CD4-positive, alpha-beta T cell treated with Interleukin-15 for 1 hour (primary cell): ENCODE measurements at places on chromosomes 3 and 15.
A peak's percentile ranks its signal among the peaks of the same experiment; 100 is the strongest.

GRCh38 chr3:60898321-60898720, 352.9 kb downstream of the FHIT start:
- no peak for DNase-seq

DNA sequence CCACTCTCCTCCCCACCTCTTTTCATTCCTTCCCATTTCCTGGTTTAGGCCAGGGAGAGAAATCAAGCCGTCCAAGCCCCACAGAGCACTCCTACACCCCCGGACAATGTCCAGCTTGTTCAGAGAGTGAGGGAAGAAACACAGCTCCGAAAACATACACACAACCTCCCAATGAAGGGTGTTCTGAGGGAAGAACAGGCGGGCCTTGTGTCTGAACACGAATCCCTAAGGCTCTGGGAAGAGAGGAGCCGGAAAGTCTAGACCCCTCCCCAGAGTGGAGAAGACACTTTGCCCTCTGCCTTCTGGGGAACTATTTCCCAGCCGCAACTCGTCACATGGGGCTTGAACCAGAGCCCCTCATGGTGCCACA, 30.5 kb downstream of the ACAN start:
- DNase-seq, result no peak

- no peak for DNase-seq
Observed at GRCh38 chr3:171654809-171655208, 155.5 kb downstream of the PLD1 start.

DNA sequence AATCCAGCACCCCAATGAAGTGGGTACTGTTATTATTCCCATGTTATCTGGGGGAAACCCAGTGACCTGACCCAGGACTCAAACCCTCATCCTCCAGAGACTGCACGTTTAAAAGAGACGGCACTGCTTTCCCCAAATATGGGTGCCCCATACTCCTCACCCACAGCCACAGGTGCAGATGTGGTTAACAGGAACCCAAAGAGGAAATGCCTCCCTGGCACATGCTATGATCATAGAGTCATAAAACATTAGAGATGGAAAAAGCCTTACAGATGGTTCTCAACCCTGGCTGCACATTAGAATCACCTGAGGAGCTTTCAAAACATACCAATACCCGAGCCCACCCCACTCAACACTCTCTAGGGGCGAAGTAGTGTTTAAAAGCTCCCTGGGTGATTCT, 111.5 kb downstream of the SEMA5B start:
- no peak for DNase-seq

- peak; percentile 37 for DNase-seq
Observed at GRCh38 chr15:67064607-67065530, 533 bp upstream of the SMAD3 start.

- no peak for DNase-seq
Observed at GRCh38 chr3:79002465-79003372, 765.1 kb downstream of the ROBO1 start.

GRCh38 chr3:166263460-166263859, 426.2 kb upstream of the BCHE start:
- no peak for DNase-seq

- no peak for DNase-seq
Observed at GRCh38 chr15:52349052-52349700, 53.6 kb upstream of the MYO5C start.

GRCh38 chr15:63971427-63971805, 74.9 kb downstream of the DAPK2 start:
- DNase-seq, result peak; percentile 36

- no peak for DNase-seq
Observed at GRCh38 chr3:18112674-18113375, 312.3 kb downstream of the SATB1 start.

DNA sequence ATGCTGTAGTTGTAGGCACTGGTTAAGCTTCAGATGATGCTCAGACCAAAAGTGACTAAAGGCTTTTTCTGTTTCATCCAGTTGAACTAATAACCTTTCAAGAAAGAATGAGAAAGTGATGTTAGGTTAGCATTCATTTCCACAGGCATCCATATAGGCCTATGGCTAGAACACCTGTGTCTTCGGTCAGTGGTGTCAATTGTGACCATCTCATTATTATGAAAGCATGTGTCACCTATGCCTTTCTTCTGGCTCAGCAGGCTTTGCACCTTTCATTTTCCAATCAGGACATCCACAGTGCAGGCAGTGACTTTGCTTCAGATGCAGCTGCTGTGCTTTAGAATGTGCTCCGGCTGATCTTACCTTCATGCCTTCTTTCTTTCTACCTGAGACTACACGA, 57.9 kb downstream of the B3GNT5 start:
- no peak for DNase-seq

DNA sequence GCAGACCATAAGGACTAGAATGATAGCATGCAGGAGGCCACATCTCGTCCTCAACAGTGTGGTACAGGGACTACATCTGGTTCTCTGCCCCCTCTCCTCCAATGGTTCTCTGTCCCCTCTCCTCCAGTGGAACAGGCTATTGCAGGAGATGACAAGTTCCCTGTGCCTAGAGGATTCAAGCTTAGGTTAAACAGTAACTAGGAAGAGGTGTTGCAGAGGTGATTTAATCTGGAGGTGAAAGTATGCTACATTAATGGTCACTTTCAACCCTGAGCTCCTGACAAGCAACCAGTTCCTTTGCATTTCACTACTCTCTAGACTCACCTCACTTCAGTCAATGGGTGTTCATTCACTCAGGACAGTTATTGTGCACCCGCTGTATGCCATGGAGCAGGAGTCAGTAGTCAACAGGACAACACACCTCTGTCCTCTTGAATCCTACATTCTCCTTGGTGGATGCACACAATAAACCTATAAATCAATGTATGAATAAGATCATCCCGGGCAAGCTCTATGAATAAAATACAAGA, 16.0 kb downstream of the SPATA12 start:
- DNase-seq, result no peak

GRCh38 chr3:195897853-195898415, 10.4 kb downstream of the TNK2 start:
- DNase-seq, result no peak

GRCh38 chr3:17850448-17850847, 108.0 kb upstream of the TBC1D5 start:
- DNase-seq, result no peak
